ENCODE measurements at places on chromosomes 5 and 9. TPM values are rescaled to one million over a fixed set of nuclear protein-coding genes. Genes with fewer than 3 reads are reported as not detected.

The MAST4 gene
- total RNA-seq, result 39.6 TPM

DNA sequence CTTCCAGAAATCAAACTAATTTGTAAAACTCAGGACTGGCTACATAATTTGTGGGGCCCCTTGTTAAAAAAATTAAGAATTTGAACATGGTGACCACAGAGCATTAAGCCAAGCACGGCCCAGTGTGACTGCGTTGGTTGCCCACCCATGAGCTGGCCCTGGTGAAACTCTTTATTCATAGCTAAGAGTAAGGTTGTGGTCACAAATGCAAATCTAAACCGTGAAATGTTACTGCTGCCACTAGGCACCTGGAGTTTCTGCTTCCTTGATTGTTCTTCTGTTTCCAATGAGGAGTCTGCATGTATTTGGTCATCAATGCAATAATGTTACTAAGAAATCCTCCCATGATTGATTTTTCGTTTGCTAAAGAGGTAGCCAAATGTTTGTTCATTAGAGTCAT is 4.2 kb downstream of the GCNT1 start:
- DNase-seq, result no peak

DNA sequence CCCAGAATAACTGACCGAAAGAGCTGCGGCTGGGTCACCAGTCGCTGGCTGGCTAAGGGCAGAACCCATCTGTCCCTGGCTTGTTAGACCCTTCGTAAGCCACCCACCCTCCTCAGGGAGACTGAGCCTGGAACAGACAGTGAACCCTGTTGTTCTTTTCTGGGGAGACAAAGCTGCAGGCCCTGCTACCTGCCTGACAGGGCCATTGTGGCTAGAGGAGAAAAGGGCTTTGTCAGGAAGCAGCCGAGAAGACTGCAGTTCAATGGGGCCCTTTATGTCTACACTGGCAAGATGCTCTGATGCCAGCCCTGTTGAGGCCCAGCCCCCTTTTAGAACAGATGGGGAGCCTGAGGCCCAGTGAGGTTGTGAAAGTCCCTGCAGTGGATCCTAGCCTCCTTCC is 3.7 kb upstream of the NIPAL4 start:
- DNase-seq, result no peak

DNA sequence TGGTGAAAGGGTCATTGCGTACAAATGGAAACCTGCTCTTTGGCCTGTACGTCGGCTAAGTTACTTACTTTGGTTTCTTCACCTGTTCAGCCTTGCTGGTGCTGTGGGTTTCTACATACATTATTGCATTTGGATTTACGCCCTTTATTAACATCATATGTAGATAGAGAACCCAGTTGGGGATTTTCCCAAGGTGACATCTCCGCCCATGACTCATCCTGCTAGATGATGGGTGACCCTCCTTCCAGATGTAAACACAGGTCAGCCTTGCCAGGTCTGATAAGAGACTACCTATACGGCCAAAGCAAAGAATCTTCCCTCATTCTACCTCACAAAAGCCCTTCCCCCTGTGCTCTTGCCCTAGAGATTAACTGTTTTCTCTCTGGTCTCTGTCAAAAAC is 360.9 kb downstream of the KDM4C start:
- DNase-seq, result no peak

- DNase-seq, result no peak
Measured at GRCh38 chr9:70105147-70105546, 61.5 kb downstream of the MAMDC2 start.

DNA sequence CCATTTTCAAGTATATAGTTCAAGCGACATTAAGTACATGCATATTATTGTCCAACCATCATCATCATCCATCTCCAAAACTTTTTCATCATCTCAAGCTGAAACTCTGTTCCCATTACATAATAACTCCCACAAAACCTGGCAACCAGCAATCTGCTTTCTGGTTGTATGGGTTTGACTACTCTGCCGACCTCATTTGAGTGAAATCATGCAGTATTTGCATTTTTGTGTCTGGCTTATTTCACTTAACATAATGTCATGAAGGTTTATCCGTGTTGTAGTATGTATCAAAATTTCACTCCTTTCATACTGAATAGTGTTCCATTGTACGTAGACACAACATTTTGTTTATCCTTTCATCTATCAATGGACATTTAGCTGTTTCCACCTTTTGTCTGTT is 74.8 kb downstream of the SGCD start:
- DNase-seq, result no peak

- no peak for DNase-seq
Measured at GRCh38 chr5:94815313-94816039, 197.0 kb downstream of the SLF1 start.
